ENCODE measurements at places on chromosomes 11 and 22. TPM values are rescaled to one million over a fixed set of nuclear protein-coding genes. Genes with fewer than 3 reads are reported as not detected.

GRCh38 chr11:125886997-125887372, 483 bp upstream of the HYLS1 start:
- DNase-seq, result no peak

DNA sequence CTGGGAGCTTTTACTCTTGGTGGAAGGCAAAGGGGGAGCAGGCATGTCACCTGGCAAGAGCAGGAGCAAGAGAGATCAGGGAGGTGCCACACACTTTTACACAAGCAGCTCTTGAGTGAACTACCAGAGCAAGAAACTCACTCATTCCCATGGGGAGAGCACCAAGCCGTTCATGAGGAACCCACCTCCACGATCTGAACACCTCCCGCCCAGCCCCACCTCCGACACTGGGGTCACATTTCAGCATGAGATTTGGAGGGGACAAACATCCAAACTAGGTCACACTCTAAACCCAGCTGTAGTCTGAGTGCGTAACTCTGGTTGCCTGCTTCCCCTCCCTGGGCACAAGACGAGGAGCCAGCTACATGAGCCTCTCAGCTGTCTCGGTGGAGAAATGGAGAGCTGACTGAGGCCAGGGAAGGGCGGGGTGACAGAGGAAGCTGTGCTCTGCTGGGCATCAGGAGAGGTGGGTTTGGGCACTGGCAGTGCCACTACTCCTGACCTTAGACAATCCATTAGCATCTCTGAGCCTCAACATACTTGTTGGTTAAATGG, 134.6 kb downstream of the PKNOX2 start:
- DNase-seq, result no peak

DNA sequence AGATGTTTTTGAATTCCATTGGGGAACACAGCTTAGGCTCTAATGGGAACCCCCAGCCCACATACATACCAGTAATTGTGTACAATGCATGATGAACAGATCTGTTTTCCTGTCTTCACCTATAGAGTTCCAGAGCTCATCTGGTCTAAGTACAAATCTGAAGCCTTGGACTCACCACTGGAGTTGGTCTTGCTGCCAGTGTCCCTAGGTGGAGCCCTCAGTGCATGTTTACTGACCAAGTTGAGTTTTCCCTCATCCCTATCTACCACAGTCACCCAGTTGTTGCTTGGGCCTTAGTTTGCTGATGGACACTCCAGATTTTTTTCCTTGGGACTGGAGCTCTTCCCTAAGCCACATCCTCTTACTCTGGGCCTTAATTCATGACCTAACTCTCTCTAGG, 159.2 kb upstream of the DDI1 start:
- DNase-seq, result no peak

- DNase-seq, result no peak
Measured at GRCh38 chr11:41399323-41399722, 60.1 kb downstream of the LRRC4C start.

DNA sequence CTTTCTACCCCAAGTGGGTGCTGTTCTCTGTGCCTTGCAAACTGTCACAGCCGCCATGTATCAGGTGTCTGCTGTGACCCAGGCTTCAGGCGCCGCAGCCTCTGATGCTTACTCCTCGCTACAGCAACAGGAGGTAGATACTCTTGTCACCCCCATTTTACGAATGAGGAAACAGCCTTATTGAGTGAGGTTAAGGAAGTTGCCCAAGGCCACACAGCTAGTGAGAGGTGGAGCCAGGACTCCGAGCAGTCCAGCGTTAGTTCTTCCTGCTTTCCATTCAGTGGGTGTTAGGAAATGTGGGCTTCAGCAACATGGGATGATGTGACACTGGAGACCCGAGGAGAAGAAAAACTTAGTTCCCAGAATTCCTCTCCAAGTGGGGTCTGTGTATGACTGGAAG, 14.3 kb downstream of the RNF215 start:
- no peak for DNase-seq

- no peak for DNase-seq
Measured at GRCh38 chr11:87224486-87224885, 186.8 kb downstream of the TMEM135 start.

DNA sequence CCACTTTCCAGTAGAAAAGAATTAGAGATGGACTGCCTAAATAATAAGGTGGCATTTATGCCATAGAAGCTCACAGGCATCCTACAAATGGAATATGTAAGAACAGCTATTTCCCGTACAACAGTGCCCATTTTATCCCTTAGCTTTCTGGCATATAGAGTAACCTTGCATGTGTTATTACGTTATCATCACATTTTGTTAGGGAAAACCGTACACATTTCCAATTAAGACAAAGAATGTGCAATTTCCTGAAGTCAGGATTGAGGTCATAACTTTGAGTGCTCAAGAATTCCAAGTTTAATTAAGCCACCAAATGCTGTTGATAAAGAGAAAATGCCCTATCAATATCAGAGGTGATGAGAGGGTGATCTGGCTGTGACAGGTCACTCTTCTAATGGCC, 58.9 kb downstream of the LDLRAD3 start:
- DNase-seq, result no peak

- DNase-seq, result no peak
Measured at GRCh38 chr11:108881131-108881530, 216.3 kb downstream of the DDX10 start.

DNA sequence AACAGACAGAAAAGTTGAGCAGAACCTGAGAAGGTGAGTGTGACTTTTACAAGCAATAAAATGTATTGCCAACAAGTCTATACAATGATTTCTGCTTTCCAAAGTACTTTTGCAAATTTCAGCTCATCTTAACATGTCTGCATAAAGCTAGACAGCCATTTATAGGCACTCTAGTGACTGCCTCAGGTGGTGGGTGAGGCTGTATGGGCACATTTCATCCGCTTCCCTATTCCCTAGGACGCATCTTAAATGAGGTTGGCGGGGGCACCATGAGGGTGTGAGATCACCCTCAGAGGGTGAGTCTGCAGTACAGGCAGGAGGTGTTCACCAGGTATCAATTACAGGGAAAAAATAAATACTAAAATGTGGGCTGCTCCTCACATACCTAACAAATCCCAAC, 110.1 kb downstream of the ETS1 start:
- no peak for DNase-seq

DNA sequence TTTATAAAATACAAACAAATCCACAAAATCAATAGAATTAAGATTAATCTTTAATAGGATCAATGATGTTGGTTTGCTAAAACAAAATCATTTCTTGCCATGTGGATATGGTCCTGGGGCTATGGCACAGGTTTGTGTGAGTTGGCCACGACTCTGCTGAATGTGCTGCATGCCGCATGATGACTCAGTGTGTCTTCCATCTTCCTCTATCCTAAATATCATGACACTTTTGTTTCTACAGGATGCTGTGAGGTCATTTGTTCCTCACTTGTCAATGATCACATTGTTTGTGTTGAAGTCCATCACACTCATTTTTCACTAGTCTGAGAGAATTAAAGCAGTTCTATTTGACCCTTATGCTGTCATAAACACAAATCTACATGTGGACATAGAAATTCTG, 167.2 kb upstream of the ZBED5 start:
- no peak for DNase-seq

GRCh38 chr11:129425214-129425613, 49.6 kb downstream of the BARX2 start:
- DNase-seq, result no peak

EML3 gene
- 40.7 TPM for total RNA-seq

OR51B5 gene
- 0.36 TPM for total RNA-seq

ART1 gene
- not detected for total RNA-seq

HORMAD2 gene
- not detected for total RNA-seq

TSGA10IP gene
- 0.24 TPM for total RNA-seq

GAL3ST1 gene
- 2.5 TPM for total RNA-seq

All from omental fat pad (tissue), 4 donors.